Myocyte (in vitro differentiated cells): ENCODE measurements at places on chromosomes 2 and 18. TPM values are rescaled to one million over a fixed set of nuclear protein-coding genes. Genes with fewer than 3 reads are reported as not detected.
A peak's percentile ranks its signal among the peaks of the same experiment; 100 is the strongest.

- DNase-seq, result no peak
Measured at GRCh38 chr18:52008736-52009135, 331.3 kb upstream of the DCC start.

- DNase-seq, result no peak
Measured at GRCh38 chr2:47029737-47030524, 114.3 kb upstream of the MCFD2 start.

The TRIM43 gene
- not detected in 2 replicates for total RNA-seq

GRCh38 chr2:182915369-182916326 lies 49.2 kb upstream of the FRZB start:
- peak; percentile 93 for DNase-seq

DNA sequence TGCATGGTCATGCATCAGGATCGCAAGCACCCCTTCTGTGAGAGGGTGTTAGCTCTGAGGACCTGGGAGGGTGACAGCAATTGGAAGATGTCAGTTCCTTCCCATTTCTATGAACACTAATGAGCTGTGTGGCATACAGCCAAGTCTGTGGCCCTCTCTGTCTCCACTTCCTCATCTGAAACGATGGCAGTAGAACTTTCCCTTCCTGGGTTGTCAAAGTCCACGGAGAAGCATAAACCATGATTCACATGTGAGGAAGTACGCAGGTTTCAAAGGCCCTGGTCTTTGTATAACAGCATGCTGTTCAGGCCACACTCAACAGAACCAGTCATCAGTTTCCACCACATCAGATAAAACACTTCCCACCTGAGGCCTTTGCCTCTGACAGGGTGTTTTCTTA lies 167.4 kb upstream of the RAB6C start:
- no peak for DNase-seq

GRCh38 chr2:235774153-235774870 lies 280.5 kb downstream of the AGAP1 start:
- DNase-seq, result no peak

The NEB gene
- 1,133 and 1,145 TPM in 2 replicates for total RNA-seq

- DNase-seq, result no peak
Measured at GRCh38 chr2:202624133-202624532, 10.6 kb upstream of the FAM117B start.

DNA sequence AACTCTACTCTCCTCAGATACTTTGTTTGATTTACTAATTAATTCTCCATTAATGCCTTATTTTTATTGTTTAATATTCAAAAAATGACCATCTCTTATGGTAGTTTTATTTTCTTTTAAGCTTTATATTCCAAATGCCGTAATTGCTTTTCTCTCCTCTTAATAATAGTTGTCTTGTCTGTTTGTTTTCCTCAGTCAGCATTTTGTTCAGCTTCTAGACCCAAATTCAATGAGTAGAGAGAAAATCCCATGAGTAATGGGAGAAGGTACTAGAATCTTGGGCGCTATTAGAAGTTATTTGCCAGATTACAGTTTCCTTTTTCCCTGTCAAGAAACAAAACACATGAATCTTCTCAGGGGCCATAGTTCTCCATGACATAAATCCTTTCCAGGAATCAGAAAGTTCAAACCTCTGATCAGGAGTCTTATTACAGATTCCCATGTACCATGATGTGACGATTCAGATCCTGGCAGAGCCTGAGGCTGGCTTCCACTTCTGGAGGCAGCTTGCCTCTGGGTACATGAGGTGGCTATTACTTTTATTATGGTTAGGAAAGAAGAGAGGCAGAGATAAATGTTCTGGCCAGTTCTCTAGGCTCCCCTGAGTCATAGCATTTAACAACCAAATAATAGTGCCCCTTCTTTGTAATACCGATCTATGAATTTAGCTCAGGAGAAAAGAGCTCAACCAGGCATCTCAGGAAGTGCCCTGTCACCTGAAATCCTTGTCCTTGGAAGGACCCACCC lies 485.1 kb upstream of the SETBP1 start:
- DNase-seq, result no peak

The RAB11FIP5 gene
- total RNA-seq, result 87.2 and 111 TPM in 2 replicates

DNA sequence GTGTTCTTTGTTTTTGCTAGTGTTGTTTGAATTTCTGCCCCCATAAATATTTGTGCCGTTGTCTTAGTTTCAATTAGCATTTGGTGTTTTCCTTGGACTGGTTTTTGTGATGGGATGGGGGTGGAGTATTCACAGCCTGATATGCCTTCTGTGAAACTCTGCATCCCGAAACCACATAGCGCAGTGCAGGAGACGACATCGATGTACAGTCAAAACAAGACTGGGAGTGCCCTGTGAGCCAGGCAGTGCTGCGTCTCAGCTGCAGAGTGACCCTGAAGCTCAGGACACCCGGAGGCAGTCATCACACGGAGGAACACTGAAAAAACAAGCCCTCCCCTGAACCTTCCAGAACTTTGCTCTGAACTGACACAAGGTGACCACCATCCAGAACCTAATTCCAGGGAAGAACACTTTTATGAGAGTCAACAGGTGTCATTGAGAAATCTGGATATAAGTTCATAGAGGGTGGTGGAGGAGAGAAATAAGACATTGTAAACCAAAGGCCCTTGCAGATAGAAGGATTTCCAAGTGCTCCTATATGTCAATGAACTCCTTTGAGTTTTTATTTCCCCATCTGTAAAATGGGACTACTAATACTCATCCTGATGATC lies 61.2 kb upstream of the CABLES1 start:
- no peak for DNase-seq

The CSRNP3 gene
- total RNA-seq, result 1.0 and 3.3 TPM in 2 replicates

- DNase-seq, result no peak
Measured at GRCh38 chr18:43054815-43055519, 60.5 kb downstream of the RIT2 start.

The SPEG gene
- 78.0 and 79.8 TPM in 2 replicates for total RNA-seq

DNA sequence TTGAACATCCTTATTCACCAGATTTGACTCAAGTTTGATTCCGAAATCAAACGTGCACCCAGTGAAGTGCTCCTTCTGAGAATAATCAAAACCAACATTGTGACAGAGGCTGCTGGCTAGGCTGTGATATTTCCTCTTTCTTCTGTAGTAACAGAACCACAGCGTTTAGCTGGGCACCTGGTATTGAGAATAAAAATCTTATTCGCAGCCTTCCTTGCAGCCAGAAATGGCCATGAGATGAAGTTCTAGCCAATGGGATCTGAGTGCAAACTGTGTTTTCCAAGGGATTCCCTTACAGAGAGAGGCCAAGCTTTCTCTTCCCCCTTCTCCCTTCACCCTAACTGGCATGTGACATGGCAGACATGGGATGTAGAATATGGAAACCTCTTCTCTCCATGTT lies 51.7 kb downstream of the TMEM163 start:
- no peak for DNase-seq

The TP53I3 gene
- 61.8 and 66.8 TPM in 2 replicates for total RNA-seq

The STPG4 gene
- 0.24 TPM in 1 of 2 replicates, not detected in the other for total RNA-seq
